ENCODE measurements at places on chromosomes 3 and 15. TPM values are rescaled to one million over a fixed set of nuclear protein-coding genes. Genes with fewer than 3 reads are reported as not detected.

- no peaks in the 10 kb centered on the region for H3K27me3 ChIP-seq
- no peak overlapping the region for H3K27ac ChIP-seq
- no peak for DNase-seq
- no peaks in the 10 kb centered on the region for H3K36me3 ChIP-seq
- peaks cover 6% of the 10 kb centered on the region for H3K4me1 ChIP-seq
These were observed 77.4 kb upstream of the NSMCE3 start for GRCh38 chr15:29346998-29347397.

- peaks cover 14% of the 10 kb centered on the region for H3K4me1 ChIP-seq
- H3K4me3 ChIP-seq: no peak overlapping the region
- H3K27me3 ChIP-seq: no peaks in the 10 kb centered on the region
- DNase-seq: no peak
- H3K36me3 ChIP-seq: no peaks in the 10 kb centered on the region
These were observed 43.9 kb upstream of the RYK start for GRCh38 chr3:134294302-134295280.

DNA sequence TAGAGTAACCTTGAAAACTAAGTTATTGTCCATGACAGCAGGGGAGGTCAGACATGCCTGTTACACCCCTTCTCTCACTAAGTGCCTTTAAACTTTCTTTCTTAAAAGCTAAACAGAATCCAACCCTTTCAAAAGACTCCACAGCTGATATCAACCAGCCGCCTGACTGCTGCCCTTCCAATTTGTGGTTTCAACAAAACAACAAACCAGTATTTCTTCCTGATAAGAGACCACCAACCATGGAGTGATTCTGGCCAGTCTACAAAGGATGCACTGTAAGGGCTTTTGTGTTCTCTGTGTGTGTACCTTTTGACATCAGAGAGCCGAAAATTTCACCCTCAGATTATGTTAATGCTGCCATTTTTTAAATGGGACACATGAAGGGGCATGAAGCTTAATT is 1204.2 kb downstream of the ROBO2 start:
- H3K27ac ChIP-seq: no peak overlapping the region
- H3K36me3 ChIP-seq: no peaks in the 10 kb centered on the region
- DNase-seq: no peak
- H3K27me3 ChIP-seq: no peaks in the 10 kb centered on the region

DNA sequence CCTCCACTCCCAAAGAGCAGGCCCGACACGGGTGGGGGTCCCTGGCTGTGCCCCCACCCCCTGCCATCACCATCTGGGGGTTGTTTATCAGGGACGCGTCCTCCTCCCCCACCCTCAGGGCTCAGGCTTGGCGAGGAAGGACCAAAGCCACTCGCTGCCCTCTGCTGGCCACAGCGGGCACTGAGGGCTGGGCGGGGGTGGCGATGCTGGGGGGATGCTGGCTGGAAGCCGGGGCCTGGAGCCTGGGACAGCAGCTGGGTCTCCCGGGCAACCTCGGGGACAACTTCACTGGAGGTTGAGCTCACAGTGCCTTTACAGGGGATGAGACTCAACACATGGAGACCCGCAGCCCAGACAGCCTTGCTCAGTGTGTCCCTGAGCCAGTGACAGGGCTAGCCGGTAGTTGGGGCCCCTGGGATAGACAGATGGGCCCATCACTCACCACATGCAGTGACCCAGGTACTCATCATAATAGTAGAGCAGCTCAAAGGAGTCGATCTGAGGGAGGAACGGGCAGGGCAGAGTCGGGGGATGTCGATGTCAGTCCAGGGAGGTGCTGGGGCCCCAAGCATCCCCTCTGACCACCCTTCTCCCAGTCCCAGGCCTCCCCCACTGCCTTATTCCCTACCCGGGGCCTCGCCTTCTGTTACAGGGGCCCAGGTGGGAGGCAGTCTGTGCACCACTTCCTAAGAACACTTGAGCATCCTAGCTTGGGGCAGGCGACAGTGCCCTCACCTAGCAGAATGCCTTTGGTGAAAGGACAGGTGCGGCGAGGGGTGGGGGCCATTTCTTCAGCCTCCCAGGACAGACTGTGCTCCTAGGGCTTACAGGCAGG is 5.9 kb upstream of the CALML4 start:
- peak; percentile 83 for DNase-seq
- H3K4me1 ChIP-seq: peaks cover 18% of the 10 kb centered on the region
- no peaks in the 10 kb centered on the region for H3K27me3 ChIP-seq
- peak overlapping the region; percentile 17 for H3K4me3 ChIP-seq
- H3K27ac ChIP-seq: no peak overlapping the region

GRCh38 chr3:118765636-118766305 is 268.9 kb downstream of the IGSF11 start:
- DNase-seq: no peak
- no peaks in the 10 kb centered on the region for H3K36me3 ChIP-seq
- H3K4me1 ChIP-seq: no peaks in the 10 kb centered on the region
- no peak overlapping the region for H3K4me3 ChIP-seq

- H3K4me3 ChIP-seq: no peak overlapping the region
- H3K4me1 ChIP-seq: no peaks in the 10 kb centered on the region
- no peak overlapping the region for H3K27ac ChIP-seq
- H3K36me3 ChIP-seq: no peaks in the 10 kb centered on the region
- DNase-seq: no peak
These were observed 14.0 kb downstream of the DNAH12 start for GRCh38 chr3:57530071-57530608.

GRCh38 chr3:112555535-112556170 is 6.1 kb downstream of the ATG3 start:
- no peak overlapping the region for H3K27ac ChIP-seq
- no peak overlapping the region for H3K4me3 ChIP-seq
- no peaks in the 10 kb centered on the region for H3K27me3 ChIP-seq
- H3K4me1 ChIP-seq: peaks cover 45% of the 10 kb centered on the region
- DNase-seq: no peak
- H3K36me3 ChIP-seq: peaks cover 8% of the 10 kb centered on the region

GRCh38 chr3:37481982-37482381 is 307.6 kb upstream of the LRRFIP2 start:
- no peaks in the 10 kb centered on the region for H3K27me3 ChIP-seq
- H3K36me3 ChIP-seq: no peaks in the 10 kb centered on the region
- no peak overlapping the region for H3K4me3 ChIP-seq
- no peaks in the 10 kb centered on the region for H3K4me1 ChIP-seq
- no peak for DNase-seq

- H3K27ac ChIP-seq: no peak overlapping the region
These were observed 102.9 kb downstream of the SHQ1 start for GRCh38 chr3:72745146-72745999.

DNA sequence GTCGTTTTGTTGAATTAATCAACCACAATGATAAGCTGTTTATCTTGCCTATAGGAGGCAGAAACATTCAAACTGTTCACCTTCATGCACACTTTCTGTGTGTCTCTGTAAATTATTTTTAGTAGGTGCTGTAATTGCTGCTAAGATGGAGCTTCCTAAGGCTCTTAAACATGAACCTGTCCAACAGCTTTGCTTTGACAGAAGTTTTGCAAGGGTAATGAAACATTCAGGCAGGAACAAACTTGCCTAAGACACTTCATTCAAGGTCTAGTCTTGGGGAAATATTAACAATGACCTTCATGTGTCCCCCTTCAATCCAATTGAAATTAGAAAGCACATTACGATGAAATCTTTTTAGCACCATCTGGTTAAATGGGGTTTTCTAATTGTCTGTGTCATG is 156.1 kb downstream of the DIPK2A start:
- no peaks in the 10 kb centered on the region for H3K4me1 ChIP-seq
- no peaks in the 10 kb centered on the region for H3K27me3 ChIP-seq
- DNase-seq: no peak
- H3K4me3 ChIP-seq: no peak overlapping the region

DNA sequence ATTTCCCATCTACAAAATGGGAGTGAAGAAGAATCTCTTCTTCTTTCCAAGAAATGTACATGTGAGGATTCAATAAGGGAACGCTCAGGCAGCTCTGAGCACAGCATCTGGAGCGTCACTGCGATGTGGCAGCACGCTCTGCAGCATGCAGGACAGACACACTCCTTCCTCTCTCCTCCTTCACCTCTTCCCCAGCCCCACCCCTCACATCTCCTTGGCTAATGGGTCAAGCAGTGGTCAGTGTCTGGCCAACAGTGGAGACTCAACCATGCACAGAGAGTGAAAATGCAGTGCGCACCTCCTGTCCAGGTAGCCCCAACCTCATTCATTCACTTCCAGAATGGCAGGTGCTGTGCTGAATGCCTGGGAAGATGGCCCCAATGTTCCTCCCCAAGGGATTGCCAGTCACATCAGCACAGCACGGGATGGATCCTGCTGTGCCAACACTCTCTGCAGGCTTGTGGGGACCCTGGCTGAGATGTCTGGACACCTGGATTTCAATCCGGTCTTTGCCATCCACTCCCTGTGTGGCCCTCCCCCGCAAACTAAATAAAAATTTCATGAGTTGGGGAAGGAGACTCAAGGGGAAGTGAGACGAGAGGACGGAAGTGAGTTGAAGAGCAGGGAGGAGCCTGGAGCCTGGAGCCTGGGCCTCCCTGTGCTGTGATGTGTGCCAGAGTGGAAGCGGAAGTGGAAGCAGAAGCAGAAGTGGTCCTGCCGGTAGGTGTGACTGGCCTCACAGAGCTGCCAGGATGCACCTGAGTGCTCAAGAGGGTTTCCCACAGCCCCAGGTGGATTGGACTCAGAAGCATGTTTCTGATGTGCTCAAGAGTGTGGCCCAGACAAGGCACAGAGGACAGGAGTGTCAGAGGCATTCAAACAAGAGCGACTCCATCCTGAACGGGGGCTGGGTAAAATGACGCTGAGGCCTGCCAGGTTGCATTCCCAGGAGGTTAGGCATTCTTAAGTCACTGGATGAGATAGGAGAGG is 163.9 kb downstream of the SMAD6 start:
- H3K27ac ChIP-seq: no peak overlapping the region
- no peaks in the 10 kb centered on the region for H3K27me3 ChIP-seq
- peak; percentile 62 for DNase-seq
- no peak overlapping the region for H3K4me3 ChIP-seq
- H3K36me3 ChIP-seq: no peaks in the 10 kb centered on the region

DNA sequence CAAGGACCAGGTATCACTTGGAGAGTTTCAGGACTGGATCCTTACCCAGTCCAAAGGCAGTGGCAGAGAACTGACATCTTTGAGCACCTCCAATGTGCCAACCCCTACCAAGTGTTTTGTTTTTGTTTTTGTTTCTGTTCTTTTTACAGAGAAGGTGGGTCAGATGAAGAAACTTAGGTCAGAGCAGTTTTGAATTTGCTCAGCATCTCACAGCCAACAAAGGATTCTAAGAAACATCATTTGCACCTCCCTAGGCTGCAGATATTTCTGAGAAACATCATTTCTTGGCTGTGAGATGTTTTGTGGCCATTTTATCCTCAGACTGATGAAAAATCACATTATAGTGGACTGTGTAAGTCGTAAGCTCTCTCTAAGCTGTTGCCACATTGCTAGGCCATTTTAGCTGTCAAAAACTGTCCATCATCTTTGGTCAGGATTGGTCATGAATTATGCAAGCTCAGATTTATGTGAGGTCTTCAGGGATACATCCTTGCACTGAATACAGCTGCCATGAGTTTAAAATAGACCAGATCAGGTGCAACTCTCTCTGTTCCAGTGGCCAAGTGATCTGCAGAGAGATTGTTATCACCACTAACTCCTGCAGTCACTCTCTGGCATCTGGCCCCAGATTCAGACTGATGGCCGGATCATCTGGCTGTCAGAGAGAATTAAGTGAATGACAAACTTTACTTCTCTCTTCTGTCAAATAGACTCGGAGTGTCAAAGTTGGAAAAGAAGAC is 341.5 kb downstream of the EPHB1 start:
- no peaks in the 10 kb centered on the region for H3K36me3 ChIP-seq
- H3K4me1 ChIP-seq: no peaks in the 10 kb centered on the region
- H3K27me3 ChIP-seq: no peaks in the 10 kb centered on the region
- no peak for DNase-seq
- no peak overlapping the region for H3K27ac ChIP-seq
- no peak overlapping the region for H3K4me3 ChIP-seq

- no peak for DNase-seq
- H3K27me3 ChIP-seq: no peaks in the 10 kb centered on the region
- H3K4me1 ChIP-seq: peaks cover 10% of the 10 kb centered on the region
These were observed 131.7 kb downstream of the XXYLT1 start for GRCh38 chr3:195139091-195139875.

DNA sequence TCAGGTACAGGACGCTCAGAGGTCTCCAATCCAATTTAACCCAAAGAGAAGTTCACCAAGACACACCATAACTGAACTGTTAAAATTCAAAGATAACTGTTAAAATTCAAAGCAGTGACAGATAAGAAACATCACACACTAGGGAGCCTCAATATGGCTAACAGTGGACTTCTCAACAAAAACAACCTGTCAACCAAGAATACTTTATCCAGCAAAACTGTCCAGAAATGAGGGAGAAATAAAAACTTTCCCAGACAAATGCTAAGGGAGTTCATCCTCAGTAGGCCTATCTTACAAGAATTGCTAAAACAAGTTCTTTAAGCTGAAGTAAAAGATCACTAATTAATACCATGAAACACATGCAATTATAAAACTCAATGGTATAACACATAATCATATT is 36.3 kb upstream of the MYLK start:
- H3K36me3 ChIP-seq: no peaks in the 10 kb centered on the region
- no peaks in the 10 kb centered on the region for H3K4me1 ChIP-seq
- no peak overlapping the region for H3K27ac ChIP-seq
- H3K4me3 ChIP-seq: no peak overlapping the region
- no peaks in the 10 kb centered on the region for H3K27me3 ChIP-seq
- DNase-seq: no peak

GRCh38 chr15:83322061-83322460 is 37.6 kb upstream of the BNC1 start:
- H3K4me1 ChIP-seq: peaks cover 14% of the 10 kb centered on the region
- no peaks in the 10 kb centered on the region for H3K36me3 ChIP-seq
- H3K4me3 ChIP-seq: no peak overlapping the region

GRCh38 chr3:129608087-129608935 is 1.8 kb upstream of the PLXND1 start:
- H3K27ac ChIP-seq: peak overlapping the region; percentile 94
- no peaks in the 10 kb centered on the region for H3K36me3 ChIP-seq
- no peak for DNase-seq

DNA sequence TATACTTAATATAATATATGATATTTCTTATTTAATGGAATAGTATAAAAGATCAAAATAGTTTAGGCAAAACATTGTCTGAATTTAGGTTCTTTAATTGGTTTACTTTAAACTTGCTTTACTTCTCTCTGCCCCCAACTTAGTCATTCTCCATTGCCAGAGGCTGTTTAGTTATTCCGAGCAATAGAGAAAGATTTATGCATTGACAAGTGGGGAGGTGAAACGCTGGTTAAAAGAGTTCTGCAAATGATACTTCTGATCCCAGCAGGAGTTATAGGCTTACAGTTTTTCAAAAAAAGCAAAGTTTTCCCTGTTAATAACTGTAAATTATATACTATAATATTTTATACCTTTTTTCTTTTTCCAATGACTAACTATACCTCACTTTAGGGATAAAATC is 145.4 kb downstream of the EPHA3 start:
- H3K4me3 ChIP-seq: no peak overlapping the region
- no peak overlapping the region for H3K27ac ChIP-seq
- no peaks in the 10 kb centered on the region for H3K4me1 ChIP-seq
- DNase-seq: no peak
- H3K27me3 ChIP-seq: no peaks in the 10 kb centered on the region

The UBL7 gene
- total RNA-seq: 39.8 TPM

The TGM4 gene
- not detected for total RNA-seq

The MUC4 gene
- 36.1 TPM for total RNA-seq

The PDE12 gene
- 12.0 TPM for total RNA-seq

The EHHADH gene
- total RNA-seq: 8.1 TPM

The DISP2 gene
- total RNA-seq: 0.74 TPM
